ENCODE measurements at places on chromosomes 7 and 10.

- DNase-seq: no peak
Observed at GRCh38 chr10:122263971-122264370, 7.1 kb upstream of the BTBD16 start.

- no peak for DNase-seq
Observed at GRCh38 chr10:3427950-3428354, 255.4 kb upstream of the PITRM1 start.

DNA sequence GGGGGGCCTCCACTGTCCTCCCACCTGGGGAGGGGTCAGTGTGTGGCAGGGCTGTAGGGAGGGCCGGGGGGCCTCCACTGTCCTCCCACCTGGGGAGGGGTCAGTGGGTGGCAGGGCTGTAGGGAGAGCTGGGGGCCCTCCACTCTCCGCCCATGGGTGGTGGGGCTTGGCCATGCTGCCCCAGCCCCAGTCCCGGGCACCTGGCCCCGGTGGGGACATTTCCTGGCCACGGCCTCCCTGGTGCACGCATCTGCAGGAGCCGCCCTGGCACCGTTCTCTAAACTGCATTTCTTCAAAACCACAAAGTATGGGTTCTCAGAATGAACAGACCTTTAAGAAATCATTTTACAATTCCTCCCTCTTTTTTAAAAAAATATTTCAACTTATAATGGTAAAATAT, 89.3 kb upstream of the PDGFA start:
- DNase-seq: no peak

GRCh38 chr7:43443381-43443780, 139.5 kb upstream of the STK17A start:
- no peak for DNase-seq

DNA sequence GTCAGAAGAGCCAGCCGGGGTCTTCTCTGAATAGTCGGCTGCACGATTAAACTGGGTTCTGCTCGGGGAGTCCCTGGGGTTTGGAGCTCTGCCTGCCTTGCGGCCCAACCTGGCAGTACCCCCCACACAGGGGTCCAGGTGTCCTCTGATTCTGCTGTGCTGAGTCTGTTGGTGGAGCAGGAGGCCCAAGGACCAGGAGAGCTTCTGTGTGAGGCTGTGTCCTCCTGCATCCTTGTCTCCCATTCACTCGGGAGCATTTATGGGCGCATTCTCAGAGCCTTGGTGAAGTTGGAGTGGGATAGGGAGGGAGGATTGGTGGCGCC, 14.2 kb downstream of the INPP5A start:
- no peak for DNase-seq

DNA sequence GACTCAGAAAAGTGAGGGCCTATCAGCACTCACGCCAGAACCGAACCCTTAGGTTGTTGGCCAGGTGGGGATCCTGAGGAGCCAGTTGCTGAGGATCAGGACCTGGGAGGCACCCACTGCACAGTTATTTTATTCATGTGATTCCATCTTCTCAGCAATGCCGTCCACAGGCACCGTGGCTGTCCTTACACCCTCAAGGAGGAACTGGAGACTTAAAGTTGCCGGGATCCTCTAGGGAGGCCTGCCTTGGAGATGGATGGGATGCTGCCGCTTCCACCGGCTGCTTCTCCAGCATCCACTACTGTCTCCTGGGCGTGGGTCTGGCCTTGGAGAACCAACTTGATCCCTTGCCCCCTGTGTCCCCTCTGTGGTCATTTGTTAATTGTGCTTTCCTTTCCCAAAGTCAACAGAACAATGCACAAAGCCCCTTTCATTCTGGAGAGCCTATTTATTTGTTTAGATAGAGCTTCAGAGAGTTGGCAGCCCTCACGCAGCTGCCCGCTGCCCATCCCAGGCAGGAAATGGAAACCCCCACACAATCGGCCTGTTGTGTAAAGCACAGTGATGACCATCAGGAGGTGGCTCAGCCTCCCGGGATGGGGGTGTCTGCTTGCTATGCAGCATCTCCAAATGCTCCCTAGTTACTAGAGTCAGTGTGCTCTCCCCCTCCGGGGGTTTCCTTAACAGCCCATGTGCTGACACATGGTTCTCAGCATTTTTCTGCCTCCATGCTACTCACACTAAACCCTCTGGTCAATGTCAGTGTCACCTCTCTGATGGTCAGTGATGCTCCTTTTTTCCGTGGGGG, 52.9 kb upstream of the IGFBP3 start:
- DNase-seq: no peak

- DNase-seq: no peak
Observed at GRCh38 chr10:31087851-31088250, 56.2 kb upstream of the ZNF438 start.

GRCh38 chr7:22255834-22256233, 101.1 kb downstream of the RAPGEF5 start:
- DNase-seq: no peak

GRCh38 chr10:43237631-43238446, 29.0 kb downstream of the RASGEF1A start:
- DNase-seq: no peak

GRCh38 chr10:17229717-17229966, 1.6 kb downstream of the VIM start:
- no peak for DNase-seq

- no peak for DNase-seq
Observed at GRCh38 chr10:112639298-112639697, 192.3 kb downstream of the VTI1A start.

DNA sequence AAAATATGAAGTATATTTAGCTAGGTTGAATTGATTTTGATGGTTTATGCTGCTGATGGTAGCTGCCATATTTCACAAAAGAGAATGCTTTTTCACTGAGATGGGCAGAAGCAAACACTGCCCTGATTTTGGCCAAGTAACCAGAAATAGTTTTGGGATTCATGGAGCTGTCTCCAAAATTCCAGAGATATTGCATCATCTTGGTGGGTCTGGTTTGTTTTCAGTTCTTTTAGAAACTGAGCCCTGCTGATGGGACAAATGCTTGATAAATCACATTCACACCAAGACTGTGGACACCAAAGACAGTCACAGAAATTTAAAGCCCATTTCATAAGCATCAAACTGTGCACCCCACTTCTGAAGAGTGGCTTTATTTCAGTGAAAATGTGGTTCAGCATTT, 140.5 kb downstream of the BICC1 start:
- no peak for DNase-seq

DNA sequence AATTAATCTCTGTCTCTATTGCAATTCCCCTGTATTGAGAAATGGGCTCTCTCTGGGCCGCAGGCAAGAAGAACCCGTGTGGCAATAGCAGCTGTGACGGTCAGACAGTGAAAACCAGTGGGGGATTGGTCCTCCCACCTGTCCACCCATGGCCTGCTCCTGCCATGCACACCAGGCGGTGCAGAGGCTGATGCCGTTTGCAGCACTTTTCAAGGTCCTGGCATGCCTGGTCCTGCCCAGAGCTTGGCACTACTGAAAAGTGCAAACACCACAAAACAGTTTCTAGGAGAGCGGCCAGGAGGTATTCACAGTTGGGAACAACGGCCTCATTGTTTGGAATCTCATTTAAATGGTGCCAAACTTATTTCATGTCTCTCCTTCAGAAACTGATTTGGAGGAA, 41.5 kb downstream of the PSPH start:
- no peak for DNase-seq

GRCh38 chr7:157558516-157558874, 221.7 kb downstream of the DNAJB6 start:
- DNase-seq: no peak

- DNase-seq: no peak
Observed at GRCh38 chr10:11378835-11379234, 232.6 kb downstream of the USP6NL start.

- DNase-seq: no peak
Observed at GRCh38 chr7:7103343-7104313, 78.7 kb upstream of the C1GALT1 start.

DNA sequence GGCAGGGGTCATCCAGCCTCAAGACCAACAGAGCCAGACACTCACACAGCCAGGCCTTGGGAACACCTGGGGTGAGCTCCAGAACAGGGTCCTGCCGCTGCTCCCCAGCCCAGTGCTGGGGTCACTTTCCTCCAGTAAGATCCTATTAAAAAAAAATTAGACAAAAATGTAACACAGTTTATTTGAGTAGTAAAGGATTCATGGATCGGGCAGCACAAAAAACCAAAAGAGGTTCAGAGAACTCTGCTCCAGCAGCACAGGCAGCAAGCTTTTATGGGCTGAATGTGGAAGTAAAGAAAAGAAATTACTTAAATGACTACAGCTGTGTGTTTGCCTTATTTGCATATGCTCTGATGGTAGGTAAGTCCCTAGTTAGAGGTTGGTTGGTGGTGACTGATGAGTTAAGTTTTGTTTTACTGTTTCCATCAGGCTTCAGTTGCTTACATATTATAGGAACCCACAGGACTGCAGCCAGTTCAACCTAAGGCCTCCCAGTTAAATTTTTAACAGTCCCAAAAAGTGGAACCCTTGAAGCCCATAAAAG, 80.5 kb upstream of the FGFR2 start:
- DNase-seq: no peak

- DNase-seq: no peak
Observed at GRCh38 chr10:624605-625332, 64.7 kb downstream of the DIP2C start.

- no peak for DNase-seq
Observed at GRCh38 chr10:122658356-122659049, 41.1 kb downstream of the C10orf120 start.

DNA sequence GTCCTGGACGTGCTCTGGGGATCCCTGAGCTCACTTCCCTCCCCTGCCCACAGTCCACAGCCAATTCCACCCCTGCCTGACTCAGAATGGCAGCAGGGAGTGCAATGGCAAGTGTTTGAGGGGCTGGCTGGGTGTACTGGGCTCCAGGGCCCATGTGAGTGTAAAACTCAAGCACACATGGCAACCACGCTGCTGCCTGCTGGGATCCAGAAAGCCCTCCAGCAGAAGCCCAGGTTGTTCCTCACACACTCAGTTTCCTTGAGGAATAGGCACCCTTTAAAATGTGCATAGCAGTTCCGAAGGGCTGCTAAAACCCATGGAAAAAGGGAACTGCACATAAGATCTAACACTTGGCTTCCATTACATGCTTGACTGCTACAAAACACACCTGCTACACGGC, 11.3 kb upstream of the ATP6V0A4 start:
- no peak for DNase-seq

DNA sequence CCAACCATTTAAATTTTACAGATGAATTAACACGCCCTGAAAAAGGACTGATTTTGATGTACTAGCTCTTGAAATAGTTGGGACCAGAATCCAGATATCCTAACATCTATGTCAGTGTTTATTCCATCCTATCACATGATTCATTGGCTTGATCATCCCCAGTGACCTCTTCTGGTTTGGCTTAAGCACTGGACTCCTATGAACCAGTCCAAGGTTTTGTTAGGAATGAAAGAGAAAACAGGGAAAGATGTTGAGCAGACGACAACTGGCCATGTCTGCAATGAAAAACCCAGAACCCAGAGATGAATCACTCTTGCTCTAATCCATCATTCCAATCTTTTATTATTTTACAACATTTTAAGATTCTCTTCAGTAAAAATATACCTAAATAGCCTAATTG, 1080.9 kb downstream of the SORCS1 start:
- DNase-seq: no peak

- DNase-seq: no peak
Observed at GRCh38 chr10:131019696-131020095, 291.8 kb downstream of the TCERG1L start.

GRCh38 chr10:117429643-117430265, 54.5 kb upstream of the PDZD8 start:
- no peak for DNase-seq

DNA sequence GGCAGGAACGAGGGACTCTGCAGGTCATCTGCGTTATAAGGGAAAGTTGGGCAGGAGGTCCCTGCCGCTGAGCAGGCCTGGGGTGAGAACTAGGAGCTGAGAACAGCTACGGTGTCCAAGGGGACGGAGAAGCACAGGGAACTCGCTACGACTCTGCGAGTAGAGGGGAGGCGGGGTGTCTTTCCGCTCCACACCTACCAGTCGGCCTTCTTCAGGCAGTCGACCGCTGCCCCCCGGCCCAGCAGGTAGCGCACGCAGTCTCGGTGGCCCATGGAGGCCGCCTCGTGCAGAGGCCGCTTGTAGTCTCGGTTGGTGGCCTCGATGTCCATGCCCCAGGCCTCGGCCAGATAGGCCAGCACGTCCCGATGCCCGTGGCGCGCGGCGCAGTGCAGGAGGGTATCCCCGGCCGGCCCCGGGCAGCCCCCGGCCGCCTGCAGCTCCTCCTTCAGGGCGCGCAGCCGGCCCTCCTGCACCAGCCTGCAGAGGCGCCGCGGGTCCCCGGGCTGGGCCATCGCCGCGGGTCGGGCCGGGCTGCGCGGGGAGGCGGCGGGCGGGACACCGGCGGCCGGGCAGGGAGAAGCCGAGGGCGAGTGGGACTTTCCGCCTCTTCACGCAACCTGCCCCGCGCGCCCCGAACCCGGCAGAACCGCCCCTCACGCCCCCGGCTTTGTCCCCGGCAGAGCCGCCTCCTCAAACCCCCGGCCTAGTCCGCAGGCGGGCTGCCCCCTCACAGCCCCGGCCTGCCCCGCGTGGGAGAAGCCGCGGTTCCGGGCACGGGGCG, 660 bp downstream of the ANKRD16 start:
- DNase-seq: peak; percentile 16

- no peak for DNase-seq
Observed at GRCh38 chr7:29009947-29010346, 51.8 kb upstream of the TRIL start.

DNA sequence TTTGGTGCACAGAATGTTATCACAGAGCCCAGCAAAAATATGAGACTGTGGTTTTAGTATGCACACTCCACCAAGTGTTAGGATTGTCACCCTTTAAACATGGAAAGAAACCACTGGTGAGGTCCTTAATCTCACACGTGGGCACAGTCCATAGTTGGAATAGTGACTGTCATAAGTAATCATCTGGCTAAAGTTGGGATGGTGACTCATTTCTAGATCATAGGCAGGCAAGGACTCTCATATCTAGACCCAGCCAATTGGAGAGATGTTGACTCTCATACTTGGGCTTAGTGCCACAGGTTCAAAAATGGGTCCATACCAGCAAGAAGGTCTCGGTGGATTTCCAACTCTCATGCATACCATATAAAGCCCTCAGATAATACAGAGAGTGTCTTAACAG, 39.6 kb upstream of the ZNF680 start:
- no peak for DNase-seq

DNA sequence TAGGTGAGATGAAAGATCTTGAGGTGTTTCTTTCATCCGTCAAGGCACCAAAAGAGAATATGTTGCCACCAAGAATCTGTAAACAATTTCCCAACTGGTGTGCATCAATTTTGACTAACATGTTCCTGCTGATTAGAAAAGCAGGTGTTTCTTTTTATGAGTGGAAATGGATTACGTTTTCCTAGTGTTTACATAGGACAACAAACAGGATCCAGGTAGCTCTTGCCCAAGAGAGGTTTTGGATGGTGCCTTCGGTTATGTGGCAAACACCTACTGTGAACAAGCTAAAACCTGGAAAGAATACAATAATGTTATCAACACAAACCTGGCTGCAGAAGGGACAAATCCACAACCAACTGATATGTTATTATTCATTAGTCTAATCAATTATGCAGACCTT, 53.6 kb upstream of the WNT16 start:
- no peak for DNase-seq

DNA sequence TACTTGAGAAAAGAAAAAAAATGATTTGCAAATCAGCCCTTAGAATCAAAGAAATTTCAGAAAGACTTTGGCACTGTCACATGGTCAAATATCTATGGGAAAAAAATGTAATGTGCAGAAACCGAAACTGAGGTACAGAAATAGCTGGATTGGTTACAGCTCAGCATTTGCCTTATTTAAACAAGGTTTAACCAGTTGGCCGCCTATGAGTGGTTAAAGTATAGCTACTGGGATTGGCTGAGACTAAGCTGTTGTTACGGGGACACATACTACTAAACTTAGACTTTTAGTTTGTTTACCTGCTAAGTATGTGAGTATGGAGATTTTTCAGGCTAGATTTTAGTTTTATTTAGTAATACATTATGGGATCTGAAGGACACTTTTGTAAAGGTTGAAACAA, 38.6 kb downstream of the SFTPD start:
- no peak for DNase-seq
